ENCODE measurements at places on chromosomes 3 and 15.

DNA sequence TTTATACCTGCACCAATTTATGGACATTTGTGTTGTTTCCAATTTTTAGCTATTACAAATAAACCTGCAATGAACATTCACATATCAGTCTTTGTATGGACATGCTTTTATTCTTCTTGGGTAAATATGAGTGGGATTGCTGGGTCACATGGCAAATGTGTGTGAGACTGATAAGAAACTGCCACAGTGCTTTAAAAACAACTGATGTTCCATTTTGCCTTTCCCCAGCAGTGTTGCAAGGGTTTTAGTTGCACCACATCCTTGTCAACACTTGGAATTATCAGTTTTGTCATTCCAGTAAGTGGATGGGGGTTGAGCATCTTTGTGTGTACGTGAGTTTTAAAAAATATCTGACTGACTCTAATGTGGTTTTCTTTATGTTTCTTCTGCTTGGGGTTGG, 191.2 kb downstream of the PLCL2 start:
- DNase-seq, result no peak

DNA sequence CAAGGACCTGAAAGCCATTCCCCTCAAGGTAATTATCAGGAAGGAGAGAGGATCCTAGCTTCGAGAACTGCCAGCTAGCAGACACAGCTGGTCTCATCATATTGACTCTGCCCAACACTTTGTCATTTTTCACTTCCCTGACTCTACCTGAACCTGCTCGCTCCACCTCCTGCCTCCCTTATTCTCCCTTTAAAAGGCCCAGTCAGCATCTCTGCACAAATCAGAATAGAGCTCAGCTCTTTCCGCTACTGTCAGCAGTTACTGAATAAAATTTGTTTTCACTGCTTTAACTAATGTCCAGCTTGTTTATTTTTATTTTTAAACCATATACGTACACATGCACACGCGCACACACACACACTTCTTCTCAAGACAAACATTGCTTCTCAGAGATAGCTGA, 57.2 kb upstream of the MCF2L2 start:
- DNase-seq, result no peak

- DNase-seq, result no peak
Observed at GRCh38 chr15:50028326-50028725, 90.7 kb downstream of the ATP8B4 start.

DNA sequence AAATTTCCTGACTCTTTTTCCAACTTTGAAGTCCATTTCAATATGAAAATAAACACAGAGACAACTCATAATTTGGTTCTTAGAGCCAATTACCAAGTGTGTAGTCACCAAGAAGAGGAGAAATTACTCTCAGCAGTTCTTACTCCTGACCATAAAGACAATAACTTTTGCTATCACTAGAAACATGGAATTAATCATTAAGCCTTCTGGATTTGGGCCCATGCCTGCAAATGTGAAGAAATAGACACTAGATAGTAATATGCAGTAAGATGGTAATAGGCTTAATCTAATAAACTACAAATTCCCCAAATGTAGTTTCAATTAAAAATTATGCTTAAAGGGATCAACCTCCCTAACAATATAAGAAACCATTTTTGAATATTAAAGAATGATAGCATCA, 185.1 kb upstream of the AGTR1 start:
- no peak for DNase-seq

DNA sequence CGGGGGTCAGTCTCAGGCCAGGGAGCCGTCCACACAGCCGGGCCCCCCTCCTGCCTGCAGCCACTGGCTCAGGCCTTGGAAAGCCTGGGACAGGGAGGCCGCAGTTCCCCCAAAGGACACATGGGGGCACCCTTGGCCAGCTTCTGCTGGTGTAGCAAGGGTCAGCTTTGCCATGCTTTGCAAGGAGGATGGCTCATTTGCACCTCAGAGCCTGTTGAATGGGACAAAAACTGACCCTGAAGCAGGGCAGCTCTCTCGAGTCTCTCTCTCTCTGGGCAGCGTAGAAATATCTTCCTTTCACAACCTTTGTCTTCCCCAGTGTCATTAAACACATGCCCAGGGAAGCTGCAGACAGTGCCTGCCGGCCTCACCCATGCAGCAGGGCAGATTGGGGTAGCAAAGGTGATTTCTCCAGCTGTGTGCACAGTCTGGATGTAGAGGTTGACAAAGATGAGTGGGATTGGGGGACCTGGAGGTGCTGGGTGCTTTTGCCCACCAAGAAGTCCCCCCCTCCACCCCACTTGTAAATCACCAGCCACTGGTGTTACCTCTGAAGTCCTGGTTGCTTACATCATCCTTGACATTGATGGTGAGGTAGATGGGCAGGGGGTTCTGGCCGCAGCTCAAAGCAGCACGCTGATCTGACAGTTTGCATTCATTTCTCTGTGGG, 17.4 kb upstream of the EHD4 start:
- DNase-seq, result peak; percentile 68

DNA sequence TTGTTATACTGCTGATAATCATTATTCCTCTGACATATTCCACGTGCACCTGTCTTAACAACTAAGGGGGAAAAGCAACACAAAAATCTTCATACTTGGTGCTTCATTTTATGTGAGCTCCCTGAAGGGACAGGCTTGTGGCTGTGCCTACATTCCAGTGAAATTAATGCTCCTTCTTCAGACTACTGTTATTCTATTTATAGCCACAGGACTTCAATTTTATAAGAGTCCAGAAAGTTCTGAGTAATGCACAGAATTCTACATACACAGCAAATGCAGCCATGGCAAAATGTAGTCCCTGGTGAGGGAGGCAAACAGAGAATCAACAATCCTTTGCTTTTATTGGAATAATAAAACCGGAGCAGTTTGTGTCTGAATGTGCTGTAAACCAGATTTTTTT, 417.1 kb downstream of the RBMS3 start:
- no peak for DNase-seq

DNA sequence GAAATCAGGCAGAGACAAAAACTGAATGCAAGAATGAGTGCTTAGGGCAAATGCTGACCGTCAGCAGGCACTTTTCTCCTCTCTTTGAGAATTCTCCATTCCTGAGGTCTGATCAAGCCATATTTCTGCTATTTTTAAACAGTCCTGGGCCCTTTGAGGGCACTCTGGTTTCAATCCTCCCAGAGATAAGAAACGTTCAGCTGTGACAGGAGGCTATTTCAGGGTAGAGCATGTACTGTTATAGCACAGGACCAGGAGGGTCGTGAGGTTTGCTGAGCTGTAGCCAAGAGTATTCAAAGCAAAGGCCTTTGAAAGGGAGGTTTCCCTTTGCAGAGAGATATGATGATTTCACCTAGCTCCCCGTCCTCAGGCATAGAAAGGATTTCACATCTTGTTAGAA, 39.6 kb upstream of the PDZRN3 start:
- DNase-seq, result no peak

GRCh38 chr3:115549071-115549470, 74.2 kb upstream of the GAP43 start:
- DNase-seq, result no peak

DNA sequence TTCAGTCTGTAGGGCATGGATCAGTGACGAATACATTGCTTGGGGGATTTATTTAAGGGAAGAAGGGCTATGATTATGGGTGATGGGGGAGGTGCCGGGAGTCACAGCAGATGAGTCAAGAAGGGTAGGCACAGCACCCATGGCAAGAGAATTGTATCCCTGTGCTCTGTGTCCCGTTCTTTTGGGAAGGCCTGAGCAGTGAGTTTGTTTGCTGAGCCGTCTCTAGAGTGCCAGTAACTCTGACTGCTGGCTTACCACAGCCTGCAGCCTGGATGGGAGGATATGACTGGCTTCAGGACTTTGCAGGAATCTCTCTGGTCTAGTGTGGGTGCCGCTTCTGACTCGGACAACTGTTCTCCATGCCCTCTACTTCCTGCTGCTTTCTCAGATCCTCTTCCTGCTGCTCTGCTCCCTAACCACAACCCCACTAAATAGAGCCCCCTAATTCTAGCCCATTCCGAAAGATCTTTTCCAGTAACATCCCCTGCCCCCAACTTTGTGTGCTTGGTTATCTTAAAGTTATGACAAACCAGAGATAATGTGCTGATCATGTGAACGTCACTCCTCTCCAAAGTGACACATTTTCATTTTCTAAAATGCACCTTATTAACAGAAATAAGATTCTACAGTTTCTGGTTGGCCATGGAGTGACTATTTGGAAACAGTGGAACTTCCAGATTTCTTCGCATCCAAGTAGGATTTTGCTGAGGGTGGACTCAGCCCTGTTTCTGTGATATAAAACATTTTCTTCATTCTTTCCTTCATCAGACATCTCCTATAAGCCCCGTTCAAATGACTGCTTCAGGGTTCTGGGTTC, 239.0 kb downstream of the SLCO3A1 start:
- DNase-seq, result no peak

DNA sequence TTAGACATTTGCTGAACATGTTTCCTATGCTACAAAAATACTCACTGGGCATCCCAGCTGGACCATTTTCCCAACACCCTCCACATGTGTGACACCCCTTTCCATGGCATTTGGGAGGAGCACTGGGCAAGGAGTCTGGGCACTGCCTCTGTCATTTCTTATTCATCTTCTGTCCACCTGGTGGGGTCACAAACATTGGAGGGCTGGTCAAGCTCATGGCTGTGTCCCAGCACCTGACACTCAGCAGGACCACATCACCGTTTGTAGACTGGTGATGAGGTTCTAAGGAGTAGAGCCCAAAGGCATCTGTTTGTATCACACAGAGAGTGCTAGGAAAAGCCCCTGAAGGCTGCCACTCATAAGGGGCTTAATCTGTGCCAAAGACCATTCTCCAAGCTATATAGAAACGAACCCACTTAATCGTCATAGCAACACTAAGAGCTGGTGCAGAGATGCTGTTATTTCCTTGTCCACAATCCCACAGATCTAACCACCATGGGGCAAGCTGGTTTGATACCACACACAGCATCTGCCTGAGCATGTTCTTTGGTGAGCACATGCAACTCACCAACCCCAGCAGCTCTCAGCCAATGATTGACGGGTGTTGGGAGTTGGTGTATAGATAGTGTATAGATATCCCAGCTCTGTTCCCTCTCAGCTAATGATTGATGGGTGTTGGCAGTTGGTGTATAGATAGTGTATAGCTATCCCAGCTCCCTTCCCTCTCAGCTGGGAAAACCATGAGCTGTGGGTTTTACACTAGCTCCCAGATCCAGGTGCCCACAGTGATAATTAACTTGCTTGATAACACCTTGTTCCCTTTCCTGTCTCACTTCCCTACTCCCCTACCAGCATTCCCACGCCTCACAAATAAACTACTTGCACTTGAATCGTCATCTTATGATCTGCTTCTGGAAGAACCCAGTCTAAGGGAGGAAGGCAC, 42.7 kb upstream of the ATP2B2 start:
- no peak for DNase-seq

DNA sequence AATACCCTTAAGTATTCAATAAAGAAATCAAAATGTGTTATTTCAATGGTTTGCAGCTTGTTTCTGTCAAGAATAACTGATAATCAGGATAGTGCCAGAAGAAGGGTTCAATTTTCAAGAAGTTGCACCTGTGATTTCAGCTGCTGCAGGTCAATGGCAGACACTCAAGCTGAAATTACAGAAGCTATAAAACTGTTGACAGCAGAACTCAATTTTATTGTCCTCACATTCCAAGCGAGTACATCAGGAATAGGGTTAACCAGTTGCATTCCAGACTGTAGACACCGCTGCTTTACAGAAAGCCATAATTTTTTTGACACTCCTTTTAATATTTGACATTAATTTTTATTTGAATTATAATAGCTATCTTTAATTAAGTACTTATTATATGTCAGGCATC, 364.1 kb downstream of the CGGBP1 start:
- no peak for DNase-seq

DNA sequence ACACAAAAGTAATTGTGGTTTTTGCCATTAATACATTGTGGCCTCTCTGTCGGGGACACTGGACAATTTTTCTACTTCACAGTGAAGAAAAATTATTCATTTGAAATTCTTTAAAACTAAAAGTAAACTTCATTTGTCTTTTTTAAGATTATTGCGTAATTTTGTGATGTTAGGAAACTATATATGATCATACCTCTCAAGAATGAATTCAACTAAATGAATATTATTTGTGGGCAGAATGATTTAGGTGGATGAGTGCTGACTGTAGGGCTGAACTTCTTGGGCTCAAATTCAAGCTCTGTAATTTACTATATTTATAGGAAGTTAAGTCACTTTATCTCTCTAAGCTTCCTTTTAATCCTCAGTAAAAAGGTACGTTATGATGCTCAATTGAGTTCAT, 441.2 kb downstream of the ROBO1 start:
- no peak for DNase-seq

DNA sequence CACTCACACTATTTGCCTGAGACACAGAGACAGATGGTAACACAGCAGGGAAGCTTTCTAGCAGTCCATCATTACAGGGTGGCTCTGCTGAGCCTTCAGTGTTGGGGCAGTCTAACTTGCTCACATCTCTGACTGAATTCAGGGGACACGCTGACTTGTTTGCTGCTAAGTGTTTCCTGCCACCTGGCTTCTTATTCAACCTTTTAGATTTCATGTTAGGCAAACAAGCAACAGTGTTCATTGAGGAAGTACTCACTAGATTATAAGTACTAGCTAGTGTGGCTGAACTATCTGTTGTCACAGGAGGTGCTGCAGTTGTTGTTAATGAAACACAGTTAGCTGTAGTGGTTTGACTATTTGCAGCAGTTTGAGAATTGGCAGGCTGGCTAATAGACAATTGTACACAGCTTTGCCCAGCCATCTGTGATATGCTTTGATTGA, 37.3 kb downstream of the USF3 start:
- DNase-seq, result no peak

DNA sequence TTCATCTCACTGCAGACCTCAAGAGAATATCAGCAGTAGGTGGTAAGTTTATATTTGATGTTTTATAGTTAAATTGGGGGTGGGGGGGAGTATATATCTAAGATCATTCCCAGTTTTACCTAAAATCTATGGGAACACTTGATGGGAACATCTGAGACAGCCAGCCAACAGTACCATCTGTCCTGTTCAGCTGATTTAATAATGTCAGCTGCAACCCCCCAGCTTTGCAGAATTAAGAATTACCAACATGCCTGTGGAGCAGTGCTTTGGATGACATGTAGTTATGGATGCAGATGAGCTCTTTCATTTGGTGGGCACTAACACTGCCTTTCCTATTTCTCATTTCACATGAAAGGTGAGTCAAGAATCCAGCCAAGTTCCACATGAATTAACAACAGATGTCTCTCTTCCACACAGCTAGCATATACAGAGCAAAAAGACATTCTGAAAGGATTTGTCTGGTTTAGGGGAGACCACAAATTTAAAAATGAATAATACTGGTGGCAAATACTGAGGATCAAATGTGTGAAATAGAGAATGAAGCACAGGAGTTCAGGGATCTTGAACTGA, 76.2 kb downstream of the SETD5 start:
- no peak for DNase-seq

DNA sequence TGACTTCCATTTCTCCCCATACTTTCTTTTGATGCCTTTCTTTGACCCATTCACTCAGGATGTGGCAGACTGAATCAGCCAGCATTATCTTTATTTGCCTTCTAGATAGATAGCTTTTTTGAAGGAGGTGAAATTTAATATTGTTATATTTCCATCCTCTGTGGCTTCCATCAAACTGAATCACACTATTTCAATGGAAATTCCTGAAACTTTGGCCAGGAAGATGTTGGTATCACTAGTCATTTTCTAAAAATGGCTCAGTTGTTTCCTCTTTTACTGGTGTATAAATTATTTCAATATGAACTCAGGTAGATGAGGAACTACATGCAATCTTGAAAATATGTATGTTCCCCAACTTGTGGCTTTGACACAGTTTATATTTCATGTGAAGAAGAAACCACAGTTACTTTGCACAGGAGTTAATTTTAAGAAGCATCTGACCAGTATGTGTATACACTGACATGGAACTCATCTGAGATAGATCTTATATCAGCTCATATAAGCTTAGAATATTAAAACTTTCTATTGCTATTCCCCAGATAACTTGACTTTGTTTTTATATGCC, 248.3 kb downstream of the CGGBP1 start:
- DNase-seq, result no peak
